ENCODE measurements at places on chromosomes 1 and 21.

DNA sequence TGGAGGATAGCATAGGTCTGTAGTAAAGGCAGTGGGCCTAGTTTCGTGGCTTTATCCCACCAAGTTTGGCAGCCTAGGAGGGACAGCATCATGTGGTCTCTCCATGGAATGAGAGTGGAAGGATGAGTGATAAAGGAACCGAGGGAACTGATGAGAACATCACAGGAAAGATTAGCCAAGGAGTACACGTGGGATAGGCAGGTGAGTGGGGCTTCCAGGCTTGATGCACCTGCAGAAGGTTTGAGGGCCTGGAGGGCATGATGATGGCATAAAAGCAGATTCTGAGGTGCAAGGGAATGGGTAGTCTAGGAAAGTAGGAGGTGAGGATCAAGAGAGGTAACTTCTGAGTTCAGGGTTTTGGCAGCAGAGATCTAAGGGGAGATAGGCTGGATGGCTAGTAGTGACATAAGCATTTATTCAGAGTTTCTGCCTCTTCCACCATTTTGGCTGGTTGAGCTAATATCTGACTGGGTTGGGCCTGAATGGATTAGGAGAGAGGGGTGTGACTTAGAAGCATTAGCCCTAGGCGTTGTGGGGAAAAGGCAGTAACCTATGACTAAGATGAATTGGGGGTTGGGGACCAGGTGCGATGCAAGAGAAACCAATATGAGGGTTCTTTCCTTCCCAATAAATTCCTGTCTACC, 9.1 kb downstream of the PTGFRN start:
- no peak for DNase-seq

DNA sequence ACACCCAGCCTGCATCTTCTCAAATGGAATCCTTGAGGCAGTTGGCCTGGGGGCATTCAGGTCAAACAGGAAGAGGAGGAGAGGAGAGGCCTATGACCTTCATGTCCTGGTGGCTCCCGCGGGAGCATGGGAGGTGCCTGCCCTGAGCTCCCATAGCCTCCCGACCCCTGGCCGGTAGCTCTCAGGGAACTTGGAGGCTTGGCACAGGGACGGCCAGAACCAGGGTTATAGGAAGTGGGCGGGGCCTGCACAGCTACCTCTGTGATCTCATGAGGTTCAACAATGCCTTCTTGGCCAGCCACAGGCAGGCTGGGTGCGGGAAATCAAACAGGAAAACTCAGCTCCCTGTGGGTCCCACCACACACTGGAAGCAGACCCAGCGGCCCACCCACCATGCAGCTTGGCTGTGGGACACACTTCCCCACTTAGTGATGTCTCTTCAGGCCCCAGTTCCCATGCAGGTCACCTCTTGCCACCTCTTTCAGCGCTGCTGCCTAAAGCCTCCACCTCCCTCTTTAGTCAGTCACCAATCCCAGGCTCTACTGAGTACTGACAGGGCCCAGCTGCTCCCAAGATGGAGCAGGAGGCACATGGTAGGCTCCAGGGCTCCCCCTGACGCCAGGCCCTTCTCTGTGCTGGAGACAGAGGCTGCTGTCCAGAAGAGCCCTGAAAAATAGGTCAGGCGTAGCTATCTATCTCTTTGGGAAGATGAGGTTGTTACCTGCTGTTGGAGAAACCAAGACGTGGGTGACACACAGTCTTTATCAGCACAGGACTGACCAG, at the start of gene SLFNL1:
Gene SLFNL1, minus strand, starts transcription at position 200 of the 783 bp plus-strand sequence. CDS start 1,065 bp downstream, outside the sequence.
- DNase-seq: no peak

GRCh38 chr1:67827688-67828087, 5.6 kb downstream of the GNG12 start:
- DNase-seq: no peak

GRCh38 chr1:60746278-60746791, 336.0 kb upstream of the NFIA start:
- DNase-seq: no peak

GRCh38 chr1:18724801-18725200, 94.2 kb downstream of the PAX7 start:
- no peak for DNase-seq

- DNase-seq: peak; percentile 18
These were observed 776 bp downstream of the KDM1A start for GRCh38 chr1:23019863-23020625.

DNA sequence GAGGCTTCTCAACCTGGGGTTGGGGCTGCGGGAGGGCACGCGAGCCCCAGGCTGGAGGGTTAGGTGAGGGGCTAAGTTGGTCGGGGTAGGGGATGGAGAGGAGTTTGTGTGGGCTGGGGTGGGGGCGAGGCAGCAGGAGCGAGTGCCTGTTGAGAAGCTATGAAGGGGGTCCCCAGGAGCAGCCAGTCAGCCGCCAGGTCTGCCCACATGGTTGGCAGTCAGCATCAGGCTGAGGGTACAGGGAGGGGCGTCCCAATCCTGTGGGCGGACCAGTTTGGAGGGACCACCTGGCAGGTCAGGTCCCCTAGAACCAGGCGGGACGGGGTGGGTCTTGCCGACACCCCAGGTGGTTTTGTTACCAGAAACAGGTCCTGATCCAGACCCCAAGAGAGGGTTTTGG, 400 bp upstream of the TRIM17 start:
- no peak for DNase-seq

GRCh38 chr1:40316595-40317393, at the start of gene COL9A2:
COL9A2 (minus strand) TSS chr1:40317286; CDS start chr1:40317197, 89 bp downstream.
- peak; percentile 58 for DNase-seq

- no peak for DNase-seq
These were observed 100.9 kb downstream of the PEX14 start for GRCh38 chr1:10575616-10576015.

DNA sequence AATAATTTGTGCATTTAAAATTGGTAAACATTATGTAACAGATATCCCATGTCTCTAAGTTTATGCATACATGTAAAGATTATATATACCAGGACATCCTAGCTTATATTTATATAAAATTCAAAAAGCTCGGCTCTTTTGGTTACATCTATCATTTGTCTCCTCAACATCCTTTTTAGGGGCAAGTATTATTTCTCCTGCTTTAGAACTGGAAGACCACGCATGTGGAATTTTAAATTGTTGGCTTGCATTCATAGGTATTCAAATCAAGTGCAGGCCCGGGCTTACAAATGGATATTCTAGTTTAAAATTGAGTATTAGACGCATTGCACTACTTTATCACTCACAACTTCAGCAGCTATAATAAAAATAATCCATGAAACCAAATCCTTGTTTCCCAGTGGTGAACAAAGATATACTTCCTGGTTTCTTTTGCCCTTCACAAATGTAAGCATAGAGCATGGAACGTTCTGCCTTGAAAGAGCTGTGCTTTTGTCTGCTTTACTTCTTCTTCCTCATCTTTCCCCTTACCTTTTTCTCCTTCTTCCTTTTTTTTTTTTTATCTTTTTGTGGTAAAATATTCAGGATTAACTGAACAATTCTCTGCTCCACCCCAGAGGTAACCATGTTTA, 57.1 kb downstream of the DDAH1 start:
- DNase-seq: no peak

- no peak for DNase-seq
These were observed 230.4 kb downstream of the OMA1 start for GRCh38 chr1:58316141-58316540.

GRCh38 chr1:218123968-218124367, 161.1 kb upstream of the RRP15 start:
- DNase-seq: no peak

DNA sequence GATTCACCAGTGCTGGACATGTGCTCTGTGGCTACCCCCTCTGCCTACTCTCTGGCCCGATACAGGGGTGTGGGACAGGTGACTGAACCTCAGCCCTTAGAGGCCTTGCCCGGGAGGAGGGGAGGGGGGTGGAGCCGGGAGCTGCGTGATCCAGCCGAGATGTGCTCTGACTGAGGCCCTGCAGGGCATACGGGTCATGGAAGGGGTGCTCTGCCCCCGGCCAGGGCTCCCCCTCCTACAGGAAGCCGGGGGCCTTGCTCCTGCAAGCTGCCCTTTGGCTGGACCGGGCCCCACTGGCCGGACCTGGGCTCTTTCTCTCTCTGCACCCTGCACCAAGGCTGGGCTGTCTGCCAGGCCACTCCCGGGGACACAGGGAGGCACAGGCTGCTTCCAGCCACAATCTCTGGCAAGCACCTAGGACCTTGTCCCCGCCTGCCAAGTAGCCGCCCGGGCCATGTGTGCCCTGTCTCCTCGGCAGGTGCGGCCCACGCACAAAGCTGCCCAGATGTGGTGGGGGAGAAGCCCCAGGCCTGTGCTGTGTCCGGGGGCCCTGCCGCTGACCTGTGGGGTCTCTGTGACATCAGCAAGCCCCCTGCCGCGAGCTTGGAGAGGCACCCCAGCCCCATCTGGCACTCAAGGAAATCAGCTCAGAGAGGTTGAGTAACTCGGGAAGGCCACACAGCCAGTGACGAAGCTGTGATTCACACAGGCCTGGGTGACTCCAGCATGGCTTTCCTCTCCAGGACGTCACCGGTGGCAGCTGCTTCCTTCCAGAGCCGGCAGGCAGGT, 1.5 kb downstream of the SCNN1D start:
- no peak for DNase-seq

DNA sequence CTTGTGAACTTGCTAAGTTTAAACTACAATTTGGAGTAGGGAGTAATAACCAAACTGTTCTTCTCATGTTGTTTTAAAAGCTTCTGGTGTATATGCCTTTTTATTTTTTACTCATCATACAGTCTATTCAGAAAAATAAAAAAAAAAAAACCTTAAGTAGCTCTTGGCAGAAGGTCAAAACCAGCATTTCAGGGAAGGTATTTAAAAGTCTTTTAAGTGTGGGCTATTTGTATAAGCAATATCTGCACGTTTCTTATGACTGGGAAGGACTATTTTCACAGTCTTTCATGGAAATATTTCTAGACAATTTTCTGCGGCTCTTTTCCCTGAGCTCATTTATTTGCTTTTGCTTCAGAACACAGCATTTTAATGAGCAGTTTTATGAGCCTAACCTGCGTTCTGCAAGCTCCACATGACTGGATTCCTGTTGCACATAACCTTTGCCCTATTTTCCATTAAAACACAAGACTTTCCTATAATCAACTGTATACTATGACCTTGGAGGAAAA, 60.9 kb upstream of the C1orf105 start:
- no peak for DNase-seq

- DNase-seq: no peak
These were observed 148.0 kb downstream of the DHRS3 start for GRCh38 chr1:12469990-12470389.

- DNase-seq: no peak
These were observed 10.9 kb upstream of the SLC27A3 start for GRCh38 chr1:153764310-153764709.

GRCh38 chr1:1678581-1679380, 13.8 kb downstream of the SLC35E2B start:
- peak; percentile 44 for DNase-seq

DNA sequence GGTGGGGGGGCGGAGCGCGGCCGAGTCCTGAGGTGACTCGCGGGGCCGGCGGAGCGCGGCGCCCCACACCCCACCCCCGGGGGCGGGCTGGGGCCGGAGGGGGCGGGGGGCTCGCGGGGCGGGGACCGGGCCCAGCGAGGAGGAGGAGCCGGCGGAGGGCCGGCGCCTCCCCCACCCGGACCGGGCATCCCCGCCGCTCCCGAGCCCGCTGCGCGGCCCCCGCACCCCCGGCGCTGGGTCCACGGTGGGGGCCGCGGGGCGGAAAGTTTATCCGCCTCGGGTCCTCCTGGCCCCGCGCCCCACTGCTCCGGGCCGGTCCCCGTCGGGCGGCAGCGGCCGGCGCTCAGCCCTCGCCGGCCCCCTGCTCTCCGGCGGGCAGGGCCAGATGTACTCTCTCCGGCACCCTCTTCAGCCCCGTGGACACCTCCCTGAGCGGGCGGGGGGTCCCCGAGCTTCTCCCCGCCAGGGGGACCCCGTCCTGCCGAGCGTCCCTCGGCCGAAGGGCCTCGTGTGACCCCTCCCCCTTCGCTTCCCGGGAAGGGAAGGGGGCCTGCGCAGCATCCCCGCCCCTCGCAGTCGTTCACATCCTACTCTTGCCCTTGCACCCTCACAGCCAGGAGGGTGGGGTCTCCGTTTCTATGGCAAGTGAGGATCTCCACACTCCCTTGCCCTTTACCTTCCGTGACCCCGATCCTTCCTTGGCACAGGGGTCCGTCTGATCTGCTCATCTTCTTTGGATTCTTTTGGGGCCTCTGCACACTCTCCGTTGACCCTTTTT, 663 bp downstream of the CAMTA1 start:
- DNase-seq: peak; percentile 21

- DNase-seq: peak; percentile 71
These were observed 70.4 kb upstream of the TARDBP start for GRCh38 chr1:10941891-10942541.

DNA sequence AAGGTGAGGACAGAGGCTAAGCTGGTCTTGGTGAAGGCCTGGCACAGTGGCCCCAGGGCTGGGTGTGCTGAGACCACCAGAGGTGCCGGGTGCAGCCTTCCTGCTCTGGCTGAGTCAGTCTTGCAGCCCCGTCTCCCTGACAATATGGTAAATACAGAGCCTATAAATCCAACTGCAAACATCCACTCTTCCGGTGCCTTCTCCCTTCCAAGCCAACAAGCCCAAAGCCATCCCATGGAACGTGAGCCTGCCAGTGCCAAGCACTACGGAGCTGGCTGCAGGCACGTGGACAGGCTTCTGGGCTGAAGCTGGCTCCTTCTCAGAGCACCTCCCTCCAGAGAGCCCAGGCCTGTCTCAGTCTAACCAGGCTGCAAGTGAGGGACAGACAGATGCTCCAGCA, 70.0 kb downstream of the TRABD2B start:
- no peak for DNase-seq

DNA sequence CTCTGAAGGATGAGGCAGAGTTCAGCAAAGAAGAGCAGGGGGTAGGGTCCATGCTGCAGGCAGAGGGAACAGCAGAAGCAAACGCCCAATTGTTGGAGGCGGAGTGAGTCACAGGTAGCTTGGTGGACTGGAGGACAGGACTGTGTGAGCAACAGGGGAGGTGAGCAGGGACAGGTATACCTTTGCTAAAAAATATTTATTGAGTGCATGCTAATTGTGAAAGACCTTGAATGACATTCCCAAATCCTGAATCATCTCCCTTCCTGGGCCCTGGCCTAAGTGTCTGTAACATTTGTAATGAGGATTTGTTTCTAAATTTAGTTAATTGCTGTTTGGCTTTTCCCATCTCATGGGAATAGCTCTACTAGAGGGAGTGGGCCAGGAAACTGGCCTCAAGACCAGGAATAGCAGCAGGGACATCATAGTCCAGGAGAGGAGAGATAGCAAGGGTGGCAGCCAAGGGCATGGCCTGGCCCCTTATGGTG, 123.7 kb downstream of the FOXD2 start:
- DNase-seq: no peak

DNA sequence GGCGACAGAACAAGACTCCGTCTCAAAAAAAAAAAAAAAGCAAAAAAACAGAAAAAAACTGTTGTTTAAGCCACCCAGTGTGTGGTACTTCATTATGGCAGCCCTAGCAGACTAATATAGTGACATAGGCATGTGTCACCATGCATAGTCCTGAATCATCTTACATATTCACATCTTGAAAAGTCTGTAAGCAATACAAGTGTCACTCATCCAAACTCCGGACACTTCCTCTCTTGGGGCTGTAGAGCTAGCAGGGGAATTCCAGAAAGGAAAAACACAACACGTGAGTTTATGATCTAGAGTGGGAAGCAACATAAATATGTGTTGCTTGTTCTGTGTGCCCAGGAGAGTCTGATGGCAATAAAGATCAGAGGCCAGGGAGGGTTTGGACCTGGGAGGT, 81.6 kb upstream of the KCNE2 start:
- DNase-seq: no peak
